ENCODE measurements at places on chromosomes 5 and 9. TPM values are rescaled to one million over a fixed set of nuclear protein-coding genes. Genes with fewer than 3 reads are reported as not detected.

The TTLL11 gene
- total RNA-seq: 4.8 TPM

The TEX48 gene
- total RNA-seq: not detected

The SLC36A2 gene
- not detected for total RNA-seq

The RHOBTB3 gene
- total RNA-seq: 337 TPM

The UBAP1 gene
- total RNA-seq: 32.1 TPM

The ARSI gene
- 8.5 TPM for total RNA-seq

The CCL27 gene
- not detected for total RNA-seq

The SPINK13 gene
- total RNA-seq: not detected

The JAKMIP2 gene
- total RNA-seq: 1.3 TPM

The ORM2 gene
- total RNA-seq: not detected

The TLX3 gene
- total RNA-seq: not detected

The VDAC1 gene
- 281 TPM for total RNA-seq

The QRFP gene
- total RNA-seq: not detected

DNA sequence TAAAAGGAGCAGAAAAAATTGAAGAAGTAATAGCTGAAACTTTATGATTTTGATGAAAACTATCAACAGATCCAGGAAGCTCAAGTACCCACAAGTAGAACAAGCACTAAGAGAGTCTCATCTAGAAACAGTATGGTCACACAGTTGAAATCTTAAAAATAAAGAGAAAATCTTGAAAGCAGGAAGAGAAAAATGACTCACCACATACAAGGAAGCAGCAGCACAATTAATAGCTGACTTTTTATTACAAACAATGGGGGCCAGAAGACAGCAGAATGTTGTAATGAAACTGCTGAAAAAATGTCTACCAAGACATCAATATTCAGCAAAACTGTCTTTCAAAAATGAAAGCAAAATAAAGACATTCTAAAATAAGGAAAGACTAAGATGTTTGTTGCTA is 1108.3 kb upstream of the DMAC1 start:
- no peak for DNase-seq

DNA sequence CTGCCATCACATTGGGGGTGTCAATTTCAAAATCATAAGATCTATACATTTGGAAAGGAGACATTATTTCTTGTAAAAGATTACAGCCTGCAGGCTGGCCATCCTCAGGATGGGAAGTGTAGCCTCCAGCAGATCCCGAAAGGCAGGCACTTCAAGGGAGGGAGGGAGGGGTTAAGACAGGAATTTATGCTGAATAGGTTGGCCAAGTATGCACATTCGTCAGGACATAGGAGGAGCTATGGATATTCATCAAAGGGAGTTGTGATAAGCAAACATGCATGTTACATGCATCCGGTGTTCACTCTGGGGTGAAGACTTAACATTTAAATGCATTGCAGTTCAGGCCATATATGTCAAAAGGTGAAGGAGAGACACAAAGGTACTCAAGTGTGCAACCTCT is 119.4 kb downstream of the CEP120 start:
- DNase-seq: no peak

DNA sequence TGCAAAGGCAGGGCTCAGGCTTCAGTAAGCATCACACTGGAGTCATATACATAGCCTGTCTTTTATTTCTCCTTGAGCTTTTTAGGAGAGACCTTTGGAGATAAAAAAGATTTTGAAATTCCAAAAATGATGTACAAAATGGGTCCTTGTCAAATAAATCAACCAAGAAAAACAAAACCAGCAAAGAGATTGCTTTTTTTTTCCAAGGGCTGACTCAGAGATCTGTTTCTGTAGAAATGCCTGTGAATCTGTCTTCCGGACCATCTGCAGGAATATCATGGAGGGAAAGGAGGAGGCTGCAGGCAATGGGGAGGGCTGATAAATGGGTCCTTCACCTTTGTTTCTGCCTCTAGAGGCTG is 77.4 kb downstream of the SLIT3 start:
- peak; percentile 64 for DNase-seq

GRCh38 chr9:85040146-85040545 is 370.6 kb downstream of the NTRK2 start:
- DNase-seq: no peak

- DNase-seq: no peak
These were observed 30.0 kb upstream of the PPP1R2B start for GRCh38 chr5:156819967-156820581.

GRCh38 chr9:136122425-136123383 is 4.0 kb upstream of the TMEM250 start:
- DNase-seq: peak; percentile 17

GRCh38 chr9:35311891-35312639 is 150.3 kb downstream of the UNC13B start:
- peak; percentile 33 for DNase-seq

- no peak for DNase-seq
These were observed 98.1 kb upstream of the TAF11L2 start for GRCh38 chr5:17399931-17400330.

GRCh38 chr5:69013481-69013880 is 80.3 kb upstream of the SLC30A5 start:
- no peak for DNase-seq

DNA sequence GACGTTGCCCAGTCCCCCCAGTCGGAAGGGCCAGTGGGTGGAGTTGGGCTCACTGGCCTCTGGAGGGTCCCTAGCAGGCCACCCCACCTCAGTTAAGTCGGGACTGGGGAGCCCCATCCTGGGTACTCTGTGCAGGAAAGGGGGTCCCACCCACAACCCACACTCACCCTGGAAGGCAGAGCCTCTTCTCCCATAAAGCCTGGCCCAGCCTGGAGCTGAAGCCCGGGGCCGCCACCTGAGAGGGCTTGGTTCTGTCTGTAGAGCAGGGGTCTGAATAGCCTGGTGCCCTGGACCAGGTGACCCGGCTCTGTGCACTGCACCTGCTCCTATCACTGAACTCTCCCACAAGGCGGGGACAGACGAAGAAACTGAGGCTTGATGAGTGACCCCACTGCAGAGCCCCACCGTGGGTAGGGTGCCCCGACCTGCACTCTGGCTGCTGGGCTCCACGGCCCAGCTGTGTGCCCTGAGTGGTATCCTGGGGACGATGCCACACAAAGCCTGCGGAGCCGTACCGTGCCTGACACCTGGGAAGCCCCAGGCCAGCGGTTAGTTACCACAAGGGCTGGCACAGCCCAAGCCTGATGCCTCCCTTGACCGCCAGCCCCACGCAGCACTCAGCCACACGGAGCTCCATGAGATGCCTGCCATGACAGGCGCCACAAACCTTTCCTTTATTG is 7.3 kb downstream of the PTGES2 start:
- no peak for DNase-seq

DNA sequence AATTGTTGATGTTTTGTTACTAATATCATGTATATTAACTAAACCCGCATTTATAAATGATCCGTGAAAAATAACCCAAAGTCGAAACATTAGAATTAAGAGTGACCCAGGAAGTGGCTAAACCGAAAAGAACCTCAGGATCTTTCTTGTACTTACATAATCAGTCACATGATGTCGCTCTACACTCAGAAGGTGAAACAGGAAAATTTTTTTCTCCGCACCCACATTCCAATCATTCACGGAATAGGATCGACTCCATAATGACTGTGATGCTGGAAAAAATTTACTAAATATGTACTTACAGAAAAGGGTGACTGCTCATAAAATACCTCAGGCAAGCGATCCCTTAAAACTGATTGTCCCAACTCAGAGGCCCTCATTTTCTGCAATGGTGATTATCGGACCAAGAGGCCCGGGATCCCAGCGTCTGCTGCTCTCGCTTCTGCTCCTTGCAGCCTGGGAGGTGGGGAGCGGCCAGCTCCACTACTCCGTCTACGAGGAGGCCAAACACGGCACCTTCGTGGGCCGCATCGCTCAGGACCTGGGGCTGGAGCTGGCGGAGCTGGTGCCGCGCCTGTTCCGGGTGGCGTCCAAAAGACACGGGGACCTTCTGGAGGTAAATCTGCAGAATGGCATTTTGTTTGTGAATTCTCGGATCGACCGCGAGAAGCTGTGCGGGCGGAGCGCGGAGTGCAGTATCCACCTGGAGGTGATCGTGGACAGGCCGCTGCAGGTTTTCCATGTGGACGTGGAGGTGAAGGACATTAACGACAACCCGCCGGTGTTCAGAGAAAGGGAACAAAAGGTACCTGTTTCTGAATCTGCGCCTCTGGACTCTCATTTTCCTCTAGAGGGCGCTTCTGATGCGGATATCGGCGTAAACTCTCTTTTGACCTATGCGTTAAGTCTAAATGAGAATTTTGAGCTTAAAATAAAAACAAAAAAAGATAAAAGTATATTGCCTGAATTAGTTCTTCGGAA is at the start of gene PCDHA12:
PCDHA12 (plus strand) TSS at position 224 of the 981 bp plus-strand sequence; CDS start at position 389, 165 bp downstream.
- no peak for DNase-seq

DNA sequence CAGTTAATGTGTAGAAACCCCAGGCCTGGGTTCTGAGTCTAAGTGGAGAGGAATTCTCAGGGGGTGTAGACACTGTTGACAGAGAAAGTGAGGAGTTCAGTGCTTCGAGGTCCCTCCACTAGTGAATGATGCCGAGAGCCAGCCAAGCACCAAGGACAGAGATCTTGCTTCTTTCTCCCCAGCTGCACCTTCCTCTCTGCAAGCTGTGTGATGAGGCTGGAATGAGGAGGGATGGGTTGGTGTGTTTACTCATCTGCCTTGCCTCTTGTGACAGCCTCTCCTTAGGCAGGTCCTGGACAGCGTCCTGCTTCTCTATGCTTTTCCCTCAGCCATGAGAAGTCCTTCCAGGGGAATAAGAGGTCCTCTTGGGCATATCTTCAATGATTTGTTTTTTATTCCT is 35.3 kb downstream of the HNRNPH1 start:
- DNase-seq: no peak

DNA sequence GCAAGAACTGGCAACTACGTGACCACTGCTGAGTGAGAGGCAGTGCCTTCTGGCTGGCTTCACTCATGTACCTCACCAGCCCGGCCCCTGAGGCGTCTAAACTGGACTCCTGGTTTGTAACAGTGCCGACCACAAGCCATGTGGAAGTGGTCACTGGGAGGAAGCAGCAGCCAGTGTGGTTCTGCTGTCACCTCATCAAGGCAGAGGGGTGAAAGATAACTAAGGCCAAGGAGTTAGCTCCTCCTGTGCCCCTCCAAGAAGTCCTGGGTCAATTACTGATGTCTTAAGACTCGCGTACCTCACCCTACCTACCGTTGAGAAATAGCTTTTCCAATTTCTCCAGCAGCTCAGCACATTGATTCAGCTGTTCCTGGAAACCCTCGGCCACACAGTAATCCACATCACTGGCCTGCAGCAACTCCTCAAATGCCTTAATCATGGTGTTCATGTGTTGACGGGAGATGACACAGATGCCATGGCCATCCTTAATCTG is 142.9 kb downstream of the CDK5RAP2 start:
- DNase-seq: peak; percentile 56

DNA sequence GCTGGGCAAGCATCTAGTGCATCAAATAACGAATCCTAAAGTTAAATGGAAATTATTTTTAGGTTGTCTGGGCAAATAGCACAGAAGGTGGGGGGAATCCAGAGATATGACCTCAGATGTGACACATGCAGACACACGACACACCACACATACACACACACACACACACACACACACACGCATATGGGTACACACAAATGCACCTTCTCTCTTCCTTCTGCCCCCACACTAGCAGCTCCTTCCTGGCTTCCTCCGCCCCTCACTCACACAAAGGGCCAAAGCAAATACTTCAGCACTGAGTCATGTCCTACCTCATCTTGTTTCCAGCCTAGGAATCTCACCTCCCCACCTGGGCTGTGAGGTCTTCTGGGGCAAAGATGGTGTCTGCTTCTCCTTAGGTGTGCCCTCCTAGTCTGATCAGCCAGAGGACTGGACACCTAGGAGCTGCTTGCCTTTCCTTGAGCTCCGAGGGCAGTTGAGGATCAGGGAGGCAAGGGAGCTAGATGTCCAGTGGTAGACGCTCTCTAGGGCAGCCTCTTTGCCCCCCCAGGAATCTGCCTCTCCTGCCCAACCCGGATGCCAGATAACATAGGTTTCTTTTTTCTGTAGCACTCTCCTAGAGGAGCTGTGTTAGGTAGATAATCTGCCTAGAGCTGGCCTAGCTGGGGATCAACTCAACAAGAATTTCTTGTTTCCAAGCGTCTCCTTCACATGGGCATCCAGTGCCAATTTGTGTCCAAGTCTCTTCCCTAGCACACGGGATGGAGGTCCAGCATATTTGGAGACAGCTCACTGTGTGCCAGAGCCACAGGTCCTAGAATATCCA is 14.3 kb upstream of the JADE2 start:
- peak; percentile 83 for DNase-seq

GRCh38 chr5:54886866-54887265 is 98.5 kb downstream of the ESM1 start:
- no peak for DNase-seq

DNA sequence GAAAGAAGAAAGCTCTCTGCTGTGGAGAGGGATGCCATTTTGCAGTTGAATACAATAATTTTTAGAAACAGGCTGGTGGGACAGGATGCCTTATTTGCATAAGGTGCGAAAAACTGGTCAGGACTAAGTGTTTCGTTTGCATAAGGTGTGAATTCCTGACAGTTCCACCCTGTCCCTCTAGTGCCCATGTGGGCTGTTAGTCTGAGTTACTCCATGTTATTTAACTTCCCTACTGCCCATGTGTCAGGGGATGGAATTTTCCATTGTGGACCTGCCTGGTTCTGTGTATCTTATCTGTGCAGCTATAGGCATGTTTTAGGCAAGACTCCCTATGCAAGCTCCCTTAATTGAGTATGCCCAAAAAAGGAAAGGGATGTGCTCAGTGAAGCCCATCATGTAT is 35.3 kb upstream of the NFIL3 start:
- no peak for DNase-seq

- peak; percentile 56 for DNase-seq
These were observed 13.5 kb upstream of the AGXT2 start for GRCh38 chr5:35061211-35061770.

GRCh38 chr5:40985501-40985900 is 76.2 kb downstream of the C7 start:
- DNase-seq: no peak

DNA sequence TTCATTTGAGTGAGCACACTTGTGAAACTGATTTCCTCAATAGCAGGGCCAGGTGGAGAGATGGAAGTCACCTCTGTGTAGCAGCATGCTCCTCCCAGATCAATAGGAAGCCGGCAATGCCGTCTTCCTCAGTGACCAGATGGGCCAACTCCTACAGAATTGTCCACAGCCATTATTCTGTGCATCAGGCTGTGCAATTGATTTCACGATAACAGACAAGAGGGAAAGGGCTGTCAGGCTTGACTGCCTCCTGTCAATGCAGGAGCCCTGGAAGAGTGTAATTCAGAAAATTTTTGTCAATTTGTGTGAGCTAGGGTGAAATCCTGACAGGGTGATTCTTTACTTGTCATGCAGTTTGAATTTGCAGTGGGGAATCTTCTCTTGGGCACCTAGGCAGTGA is 838.4 kb upstream of the NUDT12 start:
- DNase-seq: no peak

- DNase-seq: no peak
These were observed 1639.4 kb upstream of the C9orf72 start for GRCh38 chr9:29212397-29213387.
